ENCODE measurements at places on chromosomes 4 and X.

- no peak for DNase-seq
These were observed 42.9 kb downstream of the SMAD1 start for GRCh38 chr4:145524552-145524951.

- no peak for DNase-seq
These were observed 88.4 kb upstream of the AFF2 start for GRCh38 chrX:148412006-148412405.

- no peak for DNase-seq
These were observed 2.7 kb upstream of the MGARP start for GRCh38 chr4:139282721-139283075.

GRCh38 chr4:146186596-146186995 is 11.1 kb downstream of the LSM6 start:
- no peak for DNase-seq

GRCh38 chrX:7242613-7243012 is 94.7 kb upstream of the PUDP start:
- no peak for DNase-seq

- no peak for DNase-seq
These were observed 143.6 kb downstream of the GRID2 start for GRCh38 chr4:92447255-92447905.

- DNase-seq: no peak
These were observed 50.3 kb downstream of the FTHL17 start for GRCh38 chrX:31021537-31021936.

- no peak for DNase-seq
These were observed 27.7 kb downstream of the CD38 start for GRCh38 chr4:15805583-15806517.

DNA sequence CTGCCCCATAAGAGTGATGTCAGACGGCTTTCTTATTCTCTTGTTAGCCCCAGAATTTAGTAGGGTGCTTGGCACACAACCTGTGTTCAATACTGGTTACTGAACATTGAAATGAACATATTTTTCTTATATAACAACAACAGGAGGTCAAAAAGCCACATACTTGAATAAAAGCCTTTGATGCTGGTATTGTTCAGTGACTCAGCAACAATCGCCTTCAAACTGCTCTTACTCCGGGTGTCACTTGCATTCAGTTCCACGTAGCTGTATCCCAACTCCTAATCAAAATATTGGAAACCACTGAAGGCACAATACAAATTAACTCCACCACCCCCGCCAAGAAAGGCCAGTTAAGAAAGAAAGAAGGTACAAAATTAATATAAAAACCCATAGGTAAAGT is 61.5 kb downstream of the RFC1 start:
- DNase-seq: no peak

GRCh38 chr4:187840814-187841213 is 154.8 kb upstream of the ZFP42 start:
- DNase-seq: no peak

DNA sequence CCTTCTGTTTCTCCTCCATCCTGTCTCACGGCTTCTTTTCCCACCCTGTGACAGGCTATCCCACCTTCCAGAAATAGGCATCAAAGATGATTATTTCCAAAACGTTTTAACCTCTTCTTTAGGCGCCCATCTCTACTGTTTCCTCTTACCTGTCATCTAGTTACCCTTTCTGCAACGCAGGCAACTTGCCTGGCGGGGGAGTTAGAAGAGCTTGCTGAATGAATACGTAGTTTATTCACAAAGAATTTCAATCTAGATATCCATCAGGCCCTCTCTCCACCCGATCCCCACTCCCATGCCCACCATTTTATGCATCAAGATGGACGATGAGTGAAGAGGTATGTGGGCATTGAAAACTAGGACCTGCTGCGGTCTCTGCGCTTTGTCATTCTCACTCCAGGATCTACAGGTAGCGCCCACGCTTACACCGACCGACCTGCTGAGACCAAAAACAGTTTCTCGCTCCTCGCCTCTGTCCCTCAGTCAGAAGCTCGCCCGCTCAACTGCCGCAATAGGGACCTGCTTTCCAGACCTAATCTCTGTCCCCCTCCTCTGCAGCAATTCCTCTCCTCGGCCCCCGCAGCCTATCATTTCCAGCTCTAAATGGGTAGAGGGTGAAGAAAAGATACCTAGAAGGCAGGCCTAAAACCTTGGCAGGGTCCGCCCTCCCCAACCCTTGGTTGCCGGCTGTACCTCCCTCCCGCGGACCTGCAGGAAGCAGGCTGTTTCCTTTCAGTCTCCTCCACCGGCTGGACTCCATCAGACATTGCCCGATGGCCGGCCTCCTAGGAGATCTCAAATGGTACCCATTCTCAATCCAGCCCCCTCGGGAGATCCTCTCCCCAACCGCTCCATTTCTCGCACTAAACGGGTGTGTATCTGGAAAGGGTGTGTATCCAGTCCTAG is 624 bp downstream of the BEX5 start:
- no peak for DNase-seq

- peak; percentile 4 for DNase-seq
These were observed at the start of gene YIPF6 for GRCh38 chrX:68498508-68499379. TSS of gene YIPF6 (plus strand) at chrX:68499051. CDS start at chrX:68499067, 16 bp downstream.

GRCh38 chrX:10350981-10351380 is 194.2 kb downstream of the CLCN4 start:
- no peak for DNase-seq

GRCh38 chr4:184751585-184751956 is 17.7 kb upstream of the CENPU start:
- no peak for DNase-seq

DNA sequence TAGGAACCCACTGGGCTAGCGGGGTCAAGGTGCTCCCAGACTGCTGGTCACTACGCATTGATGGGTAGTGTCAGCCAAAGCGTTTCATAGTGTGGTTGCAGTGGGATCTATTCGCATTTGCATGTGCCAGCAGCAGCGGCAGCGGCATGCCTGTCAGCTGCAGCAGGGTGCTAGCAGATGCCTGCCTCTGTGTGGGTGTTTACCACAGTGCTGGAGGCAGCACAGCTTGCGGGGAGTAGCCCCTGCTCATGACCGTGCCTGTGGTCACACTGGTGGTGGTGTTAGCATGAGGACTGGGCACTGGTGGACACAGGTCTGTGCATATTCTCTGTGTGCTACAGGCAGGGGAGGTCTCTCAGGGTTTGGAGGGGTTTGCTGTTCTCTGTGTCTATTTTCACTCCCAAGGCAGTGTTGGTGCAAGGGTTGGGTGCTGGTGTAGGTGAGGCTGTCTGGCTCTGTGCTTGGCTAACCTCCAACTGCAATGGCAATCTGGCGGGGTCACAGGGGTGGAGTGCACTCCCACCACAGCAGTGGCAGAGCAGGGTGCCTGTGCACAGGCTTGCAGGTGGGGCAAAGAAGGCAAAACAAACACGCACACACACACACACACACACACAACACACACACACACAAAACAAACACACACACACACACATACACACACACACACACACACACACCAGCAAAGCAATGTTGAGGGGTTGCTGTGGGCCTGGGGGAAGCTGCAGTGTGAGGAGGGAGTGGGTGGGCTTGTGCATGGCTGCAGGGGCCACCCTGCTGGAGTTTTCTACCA is 184.4 kb downstream of the GLUD2 start:
- DNase-seq: no peak

- DNase-seq: no peak
These were observed 134.5 kb downstream of the ARHGAP6 start for GRCh38 chrX:11531226-11531625.

DNA sequence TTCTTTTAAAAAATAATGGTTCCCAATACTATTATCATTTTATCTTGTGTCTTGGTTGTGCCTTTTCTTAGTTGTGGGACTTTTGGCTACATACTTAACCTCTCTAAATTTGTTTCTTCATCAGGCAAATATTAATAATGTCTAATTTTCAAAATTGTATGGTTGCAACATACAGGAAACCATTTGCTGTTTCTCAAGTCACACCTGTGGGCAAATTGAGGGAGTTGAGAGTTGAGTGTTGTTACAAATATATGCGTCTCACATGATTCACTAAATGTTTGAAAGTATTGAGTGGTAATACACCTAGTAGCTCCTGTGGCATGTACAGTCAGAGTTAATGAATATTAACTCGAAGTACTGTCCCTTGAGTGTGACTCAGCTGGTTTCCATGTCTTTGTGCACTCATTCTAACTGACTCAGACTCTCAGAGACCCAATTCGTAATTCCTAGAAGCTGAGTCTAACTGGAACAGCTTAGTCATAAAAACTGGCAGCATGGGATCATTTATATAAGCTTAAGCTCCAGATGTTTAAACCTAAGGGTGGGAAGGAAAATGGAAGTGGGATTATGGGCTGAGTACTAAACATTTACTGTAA is 802.4 kb downstream of the TRIML1 start:
- no peak for DNase-seq

GRCh38 chrX:72041176-72041575 is 90.5 kb downstream of the RTL5 start:
- no peak for DNase-seq

GRCh38 chr4:73275318-73275654 is 16.7 kb upstream of the ANKRD17 start:
- DNase-seq: no peak

GRCh38 chrX:26470941-26471340 is 255.0 kb downstream of the MAGEB5 start:
- no peak for DNase-seq

GRCh38 chrX:111868726-111869638 is 7.0 kb upstream of the TRPC5OS start:
- no peak for DNase-seq

DNA sequence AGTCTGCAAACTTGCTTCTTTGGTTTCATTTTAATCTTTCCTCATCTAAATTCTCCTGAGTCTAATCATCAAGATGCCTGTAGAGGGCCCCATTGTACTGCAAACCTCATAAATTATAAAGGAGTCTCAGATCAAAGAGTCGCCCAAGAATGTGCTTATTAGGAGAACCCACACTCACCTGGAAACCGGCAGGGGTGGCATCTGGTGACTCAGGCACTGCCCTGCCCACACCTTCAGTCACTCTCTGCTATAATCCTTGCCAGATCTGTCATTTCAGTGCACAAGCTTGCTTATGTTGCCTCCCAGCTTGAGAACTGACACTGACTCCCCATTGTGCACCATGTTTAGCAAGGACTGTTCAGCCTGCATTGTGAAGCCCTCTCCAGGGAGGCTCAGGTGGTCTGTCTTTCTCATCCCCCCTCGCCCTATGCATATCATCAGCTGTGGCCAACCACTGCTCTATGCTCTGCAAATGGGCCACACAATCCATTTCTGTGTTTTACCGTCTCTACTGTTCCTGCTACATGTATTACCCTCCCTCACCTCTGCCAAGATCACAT is 12.4 kb downstream of the EPGN start:
- DNase-seq: no peak

- DNase-seq: no peak
These were observed 35.7 kb upstream of the CXXC4 start for GRCh38 chr4:104530426-104530825.

- DNase-seq: no peak
These were observed 65.6 kb downstream of the DCAF8L1 start for GRCh38 chrX:27915617-27916016.

- no peak for DNase-seq
These were observed 206.0 kb downstream of the DCTD start for GRCh38 chr4:182711211-182711610.

DNA sequence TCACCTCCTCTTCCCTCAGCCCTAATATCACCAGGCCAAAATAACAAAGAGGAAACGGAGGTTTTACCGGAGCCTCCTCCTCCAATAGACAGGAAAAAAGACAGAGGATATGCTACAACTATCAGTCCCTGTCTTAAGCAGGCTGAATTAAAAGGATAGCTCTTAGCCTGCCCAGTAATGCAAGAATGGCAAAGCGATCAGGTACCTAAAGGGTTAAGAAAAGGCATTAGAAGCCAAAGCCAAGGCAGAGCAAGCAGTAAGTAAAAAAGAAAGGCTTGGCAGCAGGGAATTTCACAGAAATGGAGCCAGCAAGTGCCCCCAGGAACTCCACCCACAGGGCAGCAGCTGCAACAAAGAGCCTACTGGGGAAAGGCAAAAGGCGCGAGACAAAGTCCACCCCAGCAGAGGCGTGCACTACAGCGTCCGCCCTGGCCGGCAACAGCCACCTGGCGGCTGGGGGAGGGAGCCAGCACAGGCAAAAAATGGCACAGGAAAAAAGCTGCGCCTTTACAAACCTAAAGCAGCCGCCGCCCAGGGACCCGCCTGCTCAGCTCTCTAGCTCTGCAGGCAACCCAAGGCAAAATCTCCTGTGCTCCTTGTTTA is 220.6 kb upstream of the ZC4H2 start:
- DNase-seq: no peak
